ENCODE measurements at places on chromosomes 4 and X. TPM values are rescaled to one million over a fixed set of nuclear protein-coding genes. Genes with fewer than 3 reads are reported as not detected.

GRCh38 chrX:920234-920799 lies 289.7 kb downstream of the SHOX start:
- no peak overlapping the region for H3K4me3 ChIP-seq
- no peaks in the 10 kb centered on the region for H3K4me1 ChIP-seq
- no peaks in the 10 kb centered on the region for H3K36me3 ChIP-seq
- H3K27me3 ChIP-seq: no peaks in the 10 kb centered on the region
- no peak overlapping the region for H3K27ac ChIP-seq
- no peak for DNase-seq

- H3K27ac ChIP-seq: no peak overlapping the region
- H3K27me3 ChIP-seq: no peaks in the 10 kb centered on the region
- H3K4me1 ChIP-seq: peaks cover 2% of the 10 kb centered on the region
- H3K4me3 ChIP-seq: no peak overlapping the region
These were observed 12.0 kb upstream of the RBBP7 start for GRCh38 chrX:16882169-16882568.

GRCh38 chrX:75156531-75156945 lies 455 bp upstream of the ABCB7 start:
- H3K36me3 ChIP-seq: no peaks in the 10 kb centered on the region
- H3K27me3 ChIP-seq: no peaks in the 10 kb centered on the region
- H3K27ac ChIP-seq: peak overlapping the region; percentile 23
- H3K4me1 ChIP-seq: no peaks in the 10 kb centered on the region

- H3K27ac ChIP-seq: no peak overlapping the region
- no peak overlapping the region for H3K4me3 ChIP-seq
- H3K27me3 ChIP-seq: no peaks in the 10 kb centered on the region
- no peaks in the 10 kb centered on the region for H3K36me3 ChIP-seq
- no peak for DNase-seq
These were observed 32.7 kb downstream of the KLF3 start for GRCh38 chr4:38696697-38697096.

- no peaks in the 10 kb centered on the region for H3K4me1 ChIP-seq
- no peak for DNase-seq
- no peaks in the 10 kb centered on the region for H3K36me3 ChIP-seq
- no peak overlapping the region for H3K27ac ChIP-seq
- H3K27me3 ChIP-seq: no peaks in the 10 kb centered on the region
These were observed 12.3 kb upstream of the IL21 start for GRCh38 chr4:122633211-122633610.

GRCh38 chrX:128906753-128907152 lies 616.5 kb downstream of the SMARCA1 start:
- no peak overlapping the region for H3K4me3 ChIP-seq
- DNase-seq: no peak
- no peak overlapping the region for H3K27ac ChIP-seq
- no peaks in the 10 kb centered on the region for H3K36me3 ChIP-seq

DNA sequence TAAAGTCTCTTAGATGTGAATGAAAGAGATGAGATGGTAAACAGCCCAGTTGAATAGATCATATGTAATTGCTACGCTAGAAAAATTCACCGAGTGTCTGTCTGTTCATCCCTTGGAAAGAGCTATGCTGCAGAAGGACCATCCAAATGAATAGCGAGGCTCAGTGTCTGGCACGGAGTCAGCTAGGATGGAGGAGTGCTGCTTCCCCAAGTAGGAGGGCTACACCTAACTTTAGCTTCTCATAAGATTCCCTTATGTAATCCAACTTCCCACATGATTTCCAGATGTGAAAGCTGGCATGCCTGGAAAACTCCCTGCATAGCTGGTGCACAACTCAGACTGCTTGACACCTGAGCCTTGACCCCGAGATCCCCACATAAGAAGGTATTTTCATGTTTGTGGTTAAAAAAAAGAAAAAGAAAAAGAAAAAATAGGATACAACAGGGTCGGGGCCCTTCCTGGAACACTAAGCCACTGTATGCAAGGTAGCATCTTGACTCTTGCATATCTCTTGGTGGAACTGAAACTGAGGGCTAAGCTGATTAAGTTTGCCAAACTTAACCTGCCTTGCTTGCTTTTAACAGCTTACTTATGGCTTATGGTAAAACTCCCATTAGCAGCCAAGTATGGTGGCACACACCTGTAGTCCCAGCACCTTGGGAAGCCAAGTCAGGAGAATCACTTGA lies 82.3 kb downstream of the FREM3 start:
- H3K27ac ChIP-seq: no peak overlapping the region
- DNase-seq: no peak
- H3K27me3 ChIP-seq: no peaks in the 10 kb centered on the region
- H3K4me3 ChIP-seq: no peak overlapping the region
- H3K36me3 ChIP-seq: no peaks in the 10 kb centered on the region

GRCh38 chrX:50458483-50458882 lies 12.1 kb downstream of the DGKK start:
- no peak overlapping the region for H3K4me3 ChIP-seq
- no peak overlapping the region for H3K27ac ChIP-seq
- no peaks in the 10 kb centered on the region for H3K36me3 ChIP-seq

DNA sequence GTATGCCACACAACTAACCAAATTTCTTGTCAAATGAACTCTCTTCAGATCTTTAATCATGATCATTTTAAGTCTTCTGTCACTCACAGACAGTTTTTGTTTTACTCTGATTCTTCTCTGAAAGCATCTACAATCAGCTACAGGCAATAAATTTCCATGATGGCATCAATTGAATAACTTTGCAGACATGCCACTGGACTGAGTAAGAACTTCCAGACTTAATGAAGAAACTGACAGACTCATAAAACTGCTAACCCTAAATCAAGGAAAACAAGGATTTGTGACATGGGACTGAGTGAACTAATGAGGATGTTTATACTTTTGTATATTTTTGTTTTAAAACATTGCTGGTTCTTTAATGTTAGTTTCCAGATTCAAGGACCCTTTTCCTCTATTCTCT lies 5.5 kb upstream of the PPP1R2C start:
- no peaks in the 10 kb centered on the region for H3K36me3 ChIP-seq
- H3K4me3 ChIP-seq: no peak overlapping the region
- no peaks in the 10 kb centered on the region for H3K27me3 ChIP-seq
- H3K27ac ChIP-seq: no peak overlapping the region
- DNase-seq: no peak
- H3K4me1 ChIP-seq: no peaks in the 10 kb centered on the region

DNA sequence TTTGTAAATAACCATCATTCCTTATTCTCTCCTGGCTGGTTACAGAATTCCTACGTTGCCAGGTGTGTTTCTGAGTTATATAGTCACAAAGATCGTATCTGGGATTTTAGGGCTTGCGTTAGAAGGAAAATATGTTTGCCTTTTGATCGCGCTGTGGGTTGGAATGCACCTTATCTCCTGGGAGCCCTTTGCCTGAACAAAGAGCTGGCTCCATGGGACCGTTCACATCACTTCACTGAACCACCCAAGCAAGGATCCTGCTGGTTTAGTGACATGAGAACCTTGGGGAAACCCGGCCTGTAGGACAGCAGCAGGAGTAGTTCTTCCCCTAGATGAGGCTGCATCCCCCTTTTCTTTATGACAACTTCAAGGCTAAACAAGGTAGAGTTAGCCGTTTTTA lies 51.6 kb downstream of the RS1 start:
- no peaks in the 10 kb centered on the region for H3K27me3 ChIP-seq
- no peak for DNase-seq
- H3K27ac ChIP-seq: no peak overlapping the region
- H3K4me1 ChIP-seq: no peaks in the 10 kb centered on the region
- peaks cover 3% of the 10 kb centered on the region for H3K36me3 ChIP-seq
- H3K4me3 ChIP-seq: no peak overlapping the region

- H3K36me3 ChIP-seq: no peaks in the 10 kb centered on the region
- no peak for DNase-seq
- H3K27ac ChIP-seq: no peak overlapping the region
- no peak overlapping the region for H3K4me3 ChIP-seq
- no peaks in the 10 kb centered on the region for H3K27me3 ChIP-seq
- no peaks in the 10 kb centered on the region for H3K4me1 ChIP-seq
These were observed 111.7 kb downstream of the LINC00632 start for GRCh38 chrX:140821280-140821679.

DNA sequence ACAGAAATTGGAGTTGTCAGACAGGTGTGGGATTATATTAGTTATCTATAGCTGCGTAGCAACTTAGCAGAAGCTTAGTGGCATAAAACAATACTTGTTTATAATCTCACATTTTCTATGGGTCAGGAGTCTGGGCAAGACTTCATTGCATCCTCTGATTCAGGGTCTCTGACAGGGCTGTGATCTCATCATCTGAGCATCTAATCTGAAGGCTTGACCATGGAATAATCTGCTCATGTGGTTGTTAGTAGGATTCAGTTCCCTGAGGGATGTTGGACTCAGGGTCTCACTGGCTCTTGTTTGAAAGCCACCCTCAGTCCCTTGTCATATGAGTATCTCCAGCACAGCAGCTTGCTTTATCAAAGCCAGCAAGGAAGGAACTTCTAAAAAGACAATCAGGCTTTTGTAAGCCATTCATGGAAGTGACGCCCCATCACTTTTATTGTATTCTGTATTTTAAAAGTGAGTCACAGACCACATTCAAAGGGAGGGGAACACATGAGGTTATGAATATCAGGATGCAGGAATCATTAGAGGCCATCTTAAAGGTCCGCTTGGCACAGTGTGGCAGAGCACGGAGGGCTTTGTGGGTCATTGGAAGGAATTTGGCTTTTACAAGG lies 37.2 kb upstream of the FAM9B start:
- H3K4me3 ChIP-seq: no peak overlapping the region
- H3K27me3 ChIP-seq: no peaks in the 10 kb centered on the region
- H3K36me3 ChIP-seq: no peaks in the 10 kb centered on the region
- H3K4me1 ChIP-seq: no peaks in the 10 kb centered on the region

DNA sequence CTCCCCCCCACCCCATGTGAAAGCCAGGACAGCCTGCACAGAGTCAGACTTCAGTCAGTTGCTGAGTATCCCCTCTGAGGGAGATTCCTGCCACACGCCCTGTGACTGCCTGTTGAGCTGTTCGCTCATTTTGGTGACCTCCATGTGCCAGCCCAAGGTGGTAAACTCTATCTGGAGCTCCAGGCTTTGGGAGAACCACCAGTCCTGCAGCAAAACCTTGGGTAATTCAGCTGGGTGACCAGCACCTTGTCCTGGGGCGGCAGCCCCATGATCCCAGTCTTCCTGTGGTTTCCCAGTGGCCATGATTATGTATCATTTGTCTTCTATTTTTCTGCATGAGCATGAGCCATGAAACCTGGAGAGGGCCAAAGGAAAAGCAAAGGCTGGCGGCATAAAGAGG lies 73.4 kb downstream of the NBDY start:
- H3K4me3 ChIP-seq: no peak overlapping the region
- DNase-seq: no peak
- H3K27ac ChIP-seq: no peak overlapping the region
- H3K27me3 ChIP-seq: no peaks in the 10 kb centered on the region

GRCh38 chr4:154462081-154462810 lies 29.4 kb downstream of the DCHS2 start:
- H3K4me1 ChIP-seq: no peaks in the 10 kb centered on the region
- H3K27ac ChIP-seq: no peak overlapping the region
- H3K4me3 ChIP-seq: no peak overlapping the region
- DNase-seq: no peak

DNA sequence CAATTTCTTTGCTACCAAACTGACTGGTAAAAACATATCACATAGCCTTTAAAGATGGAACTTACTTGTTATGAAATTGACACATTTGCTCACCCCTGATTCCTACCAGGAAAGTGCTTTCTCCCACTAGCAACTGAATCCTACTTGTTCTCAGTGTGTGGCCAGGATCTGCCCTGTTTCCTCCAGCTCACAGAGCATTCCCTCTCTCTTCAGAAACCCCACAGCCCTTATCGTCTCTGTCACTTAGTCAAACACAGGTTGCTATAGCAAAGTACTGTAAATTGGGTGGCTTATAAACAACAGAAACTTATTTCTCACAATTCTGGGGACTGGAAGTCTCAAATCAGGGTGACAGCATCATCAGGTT lies 265.2 kb upstream of the BOD1L1 start:
- H3K4me3 ChIP-seq: no peak overlapping the region
- no peaks in the 10 kb centered on the region for H3K27me3 ChIP-seq
- peaks cover 3% of the 10 kb centered on the region for H3K4me1 ChIP-seq
- H3K36me3 ChIP-seq: no peaks in the 10 kb centered on the region
- H3K27ac ChIP-seq: no peak overlapping the region

- DNase-seq: no peak
- no peaks in the 10 kb centered on the region for H3K4me1 ChIP-seq
- H3K27me3 ChIP-seq: no peaks in the 10 kb centered on the region
These were observed 533.0 kb upstream of the ARX start for GRCh38 chrX:25548811-25549210.

- H3K36me3 ChIP-seq: no peaks in the 10 kb centered on the region
- no peaks in the 10 kb centered on the region for H3K4me1 ChIP-seq
- H3K4me3 ChIP-seq: no peak overlapping the region
- DNase-seq: no peak
These were observed 57.1 kb upstream of the ADGRG2 start for GRCh38 chrX:19179389-19179788.

DNA sequence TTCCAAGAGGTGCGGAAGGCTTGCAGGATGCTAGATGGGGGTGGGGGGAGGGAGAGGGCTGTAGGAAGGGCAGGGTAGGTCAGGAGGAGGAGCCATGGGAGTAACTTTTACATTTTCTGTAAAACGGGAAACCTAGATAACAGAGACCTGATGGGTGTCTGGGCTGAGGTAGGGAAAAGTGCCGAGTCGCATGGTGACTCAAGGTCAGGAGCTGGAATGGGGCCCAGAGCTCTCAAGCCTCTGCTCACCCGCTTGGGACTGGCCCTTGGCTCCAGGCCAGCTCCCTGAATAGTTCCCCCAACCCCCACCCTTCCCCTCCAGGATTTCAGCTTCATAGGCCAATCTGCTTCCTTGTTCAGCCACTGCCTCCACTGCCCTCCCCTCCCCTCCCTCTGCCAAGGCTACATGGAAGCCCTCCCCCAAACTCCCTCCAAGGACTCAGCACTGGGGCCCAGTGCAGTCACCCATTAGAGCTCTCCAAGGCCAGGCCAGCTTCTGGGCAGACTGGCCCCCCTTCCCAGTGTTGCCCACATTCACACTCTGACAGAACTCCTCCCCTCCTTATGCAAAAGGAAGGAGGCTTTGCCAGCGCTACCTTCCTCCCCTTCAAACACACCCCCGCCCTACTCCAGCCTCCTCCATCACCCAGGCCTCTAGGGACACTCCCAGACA lies 43.6 kb downstream of the TSC22D3 start:
- DNase-seq: peak; percentile 93
- H3K4me3 ChIP-seq: no peak overlapping the region
- no peak overlapping the region for H3K27ac ChIP-seq
- H3K36me3 ChIP-seq: no peaks in the 10 kb centered on the region
- peaks cover 5% of the 10 kb centered on the region for H3K4me1 ChIP-seq

DNA sequence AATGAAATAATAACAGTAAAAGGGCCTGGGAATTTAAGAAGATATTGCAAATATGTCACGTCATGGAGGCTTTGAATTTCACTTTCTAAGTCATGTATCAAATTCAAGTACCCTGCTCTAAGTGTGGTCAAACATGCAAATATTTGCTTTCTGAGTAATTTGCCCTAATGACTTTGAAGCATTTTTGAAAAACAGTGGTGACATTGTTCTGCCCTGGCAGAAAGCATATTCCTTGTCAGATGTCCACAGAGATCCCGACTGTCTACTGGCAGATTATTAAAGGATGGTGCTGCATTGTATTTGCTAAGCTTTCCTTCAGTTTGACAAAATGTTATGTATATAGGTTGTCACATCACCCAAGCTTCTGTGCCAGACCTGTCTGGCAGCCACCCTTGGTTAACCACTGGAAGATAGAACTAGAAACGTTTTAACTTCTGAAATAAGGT lies 92.5 kb downstream of the ANK2 start:
- DNase-seq: no peak
- no peak overlapping the region for H3K4me3 ChIP-seq
- no peak overlapping the region for H3K27ac ChIP-seq
- H3K36me3 ChIP-seq: no peaks in the 10 kb centered on the region

The RASL11B gene
- total RNA-seq: 5.6 TPM

The NDNF gene
- total RNA-seq: 3.7 TPM

The RGN gene
- 10.3 TPM for total RNA-seq

The ANXA10 gene
- total RNA-seq: not detected

The TMPRSS11A gene
- total RNA-seq: not detected

The SPATA18 gene
- total RNA-seq: 12.5 TPM
